ENCODE measurements at places on chromosomes 16 and 17.

- no peak for DNase-seq
Measured at GRCh38 chr16:58019866-58020538, 5.6 kb upstream of the MMP15 start.

- DNase-seq, result no peak
Measured at GRCh38 chr16:56647641-56648431, 3.9 kb upstream of the MT1B start.

DNA sequence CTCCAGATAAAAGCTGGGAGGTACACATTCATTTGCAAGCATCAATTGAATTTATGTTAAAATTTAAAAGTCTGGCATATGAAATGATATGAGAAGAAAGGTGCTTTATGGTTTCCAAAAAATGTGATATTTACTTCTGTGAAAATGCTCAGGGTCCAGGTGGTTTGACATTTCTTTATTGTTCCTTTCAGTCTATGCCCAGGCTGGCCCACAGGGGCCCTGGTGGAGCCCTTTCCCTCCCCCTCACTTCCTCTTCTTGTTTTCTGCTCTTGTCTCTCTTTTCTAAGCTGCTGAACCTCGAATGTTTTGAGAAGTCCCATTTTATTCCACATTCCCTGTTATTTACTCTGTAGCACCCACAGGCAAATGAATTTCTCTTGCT is 127.8 kb downstream of the HS3ST3B1 start:
- DNase-seq, result peak; percentile 24

DNA sequence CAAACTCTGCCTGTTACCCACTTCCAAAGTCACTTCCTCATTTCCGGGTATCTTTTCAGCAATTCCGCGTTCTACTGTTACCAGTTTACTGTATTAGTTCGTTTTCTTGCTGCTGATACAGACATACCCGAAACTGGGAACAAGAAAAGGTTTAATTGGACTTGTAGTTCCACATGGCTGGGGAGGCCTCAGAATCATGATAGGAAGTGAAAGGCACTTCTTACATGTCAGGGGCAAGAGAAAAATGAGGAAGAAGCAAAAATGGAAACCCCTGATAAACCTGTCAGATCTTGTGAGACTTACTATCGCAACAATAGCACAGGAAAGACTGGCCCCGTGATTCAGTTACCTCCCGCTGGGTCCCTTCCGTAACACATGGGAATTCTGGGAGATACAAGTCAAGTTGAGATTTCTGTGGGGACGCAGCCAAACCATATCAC is 30.9 kb downstream of the PAFAH1B1 start:
- peak; percentile 49 for DNase-seq

DNA sequence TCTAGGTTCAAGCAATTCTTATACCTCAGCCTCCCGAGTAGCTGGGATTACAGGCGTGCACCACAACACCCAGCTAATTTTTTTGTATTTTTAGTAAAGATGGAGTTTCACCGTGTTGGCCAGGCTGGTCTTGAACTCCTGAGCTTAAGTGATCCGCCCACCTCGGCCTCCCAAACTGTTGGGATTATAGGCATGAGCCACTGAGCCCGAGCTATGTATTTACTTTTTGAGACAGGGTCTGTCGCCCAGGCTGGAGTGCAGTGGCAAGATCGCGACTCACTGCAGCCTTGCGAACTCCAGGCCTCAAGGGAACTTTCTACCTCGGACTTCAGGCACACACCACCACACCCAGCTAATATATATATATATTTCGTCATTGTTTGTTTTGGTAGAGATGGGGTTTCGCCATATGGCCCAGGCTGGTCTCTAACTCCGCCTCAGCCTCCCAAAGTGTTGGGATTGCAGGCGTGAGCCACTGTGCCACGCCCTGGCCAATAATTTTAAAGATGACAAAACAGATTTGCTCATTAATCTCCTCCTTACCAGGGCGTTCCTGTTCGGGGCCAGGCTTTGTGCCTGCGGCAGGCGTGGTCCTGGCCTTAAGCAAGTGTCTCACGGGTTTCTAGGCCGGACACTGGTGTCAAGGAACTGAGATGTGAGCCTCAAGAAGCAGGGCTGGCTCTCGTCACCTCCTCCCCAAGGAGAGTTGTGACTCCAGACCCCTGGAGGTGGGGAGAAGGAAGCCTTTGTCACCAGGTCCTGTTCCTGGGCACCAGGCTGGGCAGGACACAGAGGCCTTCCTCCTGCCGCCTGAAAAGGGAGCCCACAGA is 4.3 kb upstream of the NPW start:
- no peak for DNase-seq

GRCh38 chr16:49269201-49269600 is 12.4 kb downstream of the CBLN1 start:
- no peak for DNase-seq

- no peak for DNase-seq
Measured at GRCh38 chr17:64406321-64407200, 15.9 kb upstream of the PECAM1 start.

GRCh38 chr17:82235775-82236141 is 6.9 kb downstream of the SLC16A3 start:
- DNase-seq, result no peak

DNA sequence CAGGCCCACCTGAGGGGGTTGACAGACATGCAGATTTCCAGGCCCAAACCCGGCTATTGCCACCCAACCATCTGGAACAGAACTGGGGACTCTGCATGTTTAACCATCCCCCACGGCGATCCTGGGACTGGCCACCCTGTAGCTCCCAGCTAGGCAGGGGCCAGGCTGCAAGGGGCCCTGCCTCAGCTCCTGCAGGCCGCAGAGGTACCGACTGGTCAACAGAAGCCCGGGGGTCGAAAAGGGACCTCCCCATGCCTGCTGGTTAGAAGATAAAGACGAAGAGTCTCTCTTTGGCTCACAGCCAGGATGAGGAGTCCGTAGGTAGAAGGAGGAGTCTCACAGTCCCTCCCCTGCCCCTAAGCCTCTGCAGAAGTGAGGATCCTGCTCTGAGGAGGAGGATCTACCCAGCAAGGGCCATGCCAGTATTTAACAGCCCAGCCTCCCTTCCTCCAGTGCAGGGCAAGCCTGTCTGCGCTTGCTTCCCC is 223.4 kb upstream of the TNRC6C start:
- DNase-seq, result no peak

- DNase-seq, result peak; percentile 83
Measured at GRCh38 chr17:77444984-77445759, 304.4 kb downstream of the SEC14L1 start.

DNA sequence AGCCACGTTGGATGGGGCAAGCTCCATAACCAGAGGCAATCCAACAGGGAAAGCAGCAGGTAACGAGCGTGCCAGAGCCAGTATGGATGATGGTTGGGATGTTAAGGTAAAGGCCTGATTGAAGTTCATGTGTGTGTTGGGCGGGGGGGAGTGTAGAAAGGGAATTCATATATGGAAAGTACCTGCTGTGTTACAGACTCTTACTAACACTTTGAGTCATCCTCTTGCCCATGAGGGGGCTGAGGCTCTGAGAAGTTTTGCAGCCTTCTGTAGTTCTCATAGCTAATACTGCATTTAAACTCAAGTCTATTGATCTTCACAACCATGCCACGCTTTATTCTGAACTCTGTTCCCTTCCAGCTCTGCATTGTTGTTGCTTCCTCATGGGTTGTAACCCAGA is 28.5 kb downstream of the SYCE1L start:
- DNase-seq, result no peak

DNA sequence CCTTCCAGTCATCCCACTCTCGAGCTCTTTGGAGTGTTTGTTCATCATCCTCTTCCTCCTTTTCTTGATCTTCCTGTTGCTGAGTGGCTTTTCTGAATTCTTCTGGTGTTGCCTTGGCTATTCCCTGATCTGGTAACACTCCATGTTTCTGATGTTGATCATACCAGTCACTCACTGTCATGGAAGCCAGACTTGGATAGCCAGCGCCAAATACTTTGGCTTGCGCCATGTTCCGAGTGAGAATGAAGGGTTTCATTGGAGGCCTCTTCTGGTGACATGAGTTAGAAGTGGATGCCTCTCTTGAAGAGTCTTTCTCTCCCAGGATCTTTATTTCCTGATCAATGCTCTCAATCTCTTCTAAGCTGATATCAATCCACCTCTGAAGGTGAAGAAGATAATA is 31.2 kb downstream of the TEX14 start:
- no peak for DNase-seq

- DNase-seq, result no peak
Measured at GRCh38 chr16:13348416-13348815, 447.0 kb downstream of the SHISA9 start.

All from CD4-positive, alpha-beta T cell (primary cell).